ENCODE measurements at places on chromosomes 13 and 19. TPM values are rescaled to one million over a fixed set of nuclear protein-coding genes. Genes with fewer than 3 reads are reported as not detected.

The ZNF709 gene
- not detected for total RNA-seq

The CRB3 gene
- total RNA-seq: 4.0 TPM

The PSG1 gene
- 0.12 TPM for total RNA-seq

The ZNF730 gene
- total RNA-seq: not detected

The CCL25 gene
- not detected for total RNA-seq

The GJA3 gene
- 1.2 TPM for total RNA-seq

The PTH2 gene
- total RNA-seq: not detected

The KIR3DL2 gene
- 0.06 TPM for total RNA-seq

The BLVRB gene
- 312 TPM for total RNA-seq

The CYP4F12 gene
- total RNA-seq: 2.4 TPM

The TRPC4 gene
- total RNA-seq: not detected

The FRY gene
- 0.09 TPM for total RNA-seq

The TNFRSF19 gene
- 2.8 TPM for total RNA-seq

The CGB2 gene
- total RNA-seq: not detected

The CEACAM1 gene
- 1.7 TPM for total RNA-seq

The TICAM1 gene
- 10.3 TPM for total RNA-seq

The ZNF613 gene
- total RNA-seq: 1.9 TPM

The MIA gene
- not detected for total RNA-seq

The S1PR5 gene
- 1.6 TPM for total RNA-seq

The EDDM13 gene
- total RNA-seq: not detected

The GZMM gene
- total RNA-seq: 0.45 TPM

The RUBCNL gene
- total RNA-seq: 0.10 TPM

The USHBP1 gene
- total RNA-seq: 0.02 TPM

The IGFL2 gene
- 1.5 TPM for total RNA-seq

The KLK15 gene
- total RNA-seq: not detected

The TGFB1 gene
- 147 TPM for total RNA-seq

The CPT1C gene
- total RNA-seq: 14.1 TPM

The CD22 gene
- total RNA-seq: 1.2 TPM

The HNRNPL gene
- 356 TPM for total RNA-seq

The TNFSF13B gene
- total RNA-seq: 0.14 TPM

The FUT2 gene
- not detected for total RNA-seq

The MISP gene
- 79.4 TPM for total RNA-seq

The ZNF17 gene
- total RNA-seq: 4.2 TPM

The CEACAM21 gene
- total RNA-seq: not detected

The LMTK3 gene
- 4.4 TPM for total RNA-seq

The C1QTNF9 gene
- not detected for total RNA-seq

The CEACAM8 gene
- total RNA-seq: not detected

The ZNF665 gene
- not detected for total RNA-seq

The RFPL4AL1 gene
- not detected for total RNA-seq

The ICAM5 gene
- 0.55 TPM for total RNA-seq

The ZGLP1 gene
- 1.9 TPM for total RNA-seq

The TUBA3C gene
- total RNA-seq: not detected

The TJP3 gene
- total RNA-seq: 0.69 TPM

The SELENOV gene
- not detected for total RNA-seq

The MAP4K1 gene
- 0.62 TPM for total RNA-seq

The KRTDAP gene
- not detected for total RNA-seq

The THSD8 gene
- 10.3 TPM for total RNA-seq

The KLK2 gene
- total RNA-seq: 0.18 TPM

The ZNF723 gene
- not detected for total RNA-seq

The ELAVL3 gene
- total RNA-seq: 0.24 TPM

The NCAN gene
- 0.01 TPM for total RNA-seq

The C2CD4C gene
- 0.22 TPM for total RNA-seq

The ZNF418 gene
- 1.1 TPM for total RNA-seq

The SHC2 gene
- 0.77 TPM for total RNA-seq

The UPF1 gene
- total RNA-seq: 42.6 TPM

The ZNF264 gene
- total RNA-seq: 7.6 TPM

The OLFM2 gene
- total RNA-seq: 11.6 TPM

The CLEC17A gene
- not detected for total RNA-seq

The TEAD2 gene
- total RNA-seq: 16.8 TPM

Data from A549 treated with Hydrocortisone at 1 μM for 4 hours (cell line).